ENCODE measurements at places on chromosomes 3 and 15. TPM values are rescaled to one million over a fixed set of nuclear protein-coding genes. Genes with fewer than 3 reads are reported as not detected.

ACY1 gene
- 7.7 TPM for total RNA-seq

TGM5 gene
- not detected for total RNA-seq

DNA sequence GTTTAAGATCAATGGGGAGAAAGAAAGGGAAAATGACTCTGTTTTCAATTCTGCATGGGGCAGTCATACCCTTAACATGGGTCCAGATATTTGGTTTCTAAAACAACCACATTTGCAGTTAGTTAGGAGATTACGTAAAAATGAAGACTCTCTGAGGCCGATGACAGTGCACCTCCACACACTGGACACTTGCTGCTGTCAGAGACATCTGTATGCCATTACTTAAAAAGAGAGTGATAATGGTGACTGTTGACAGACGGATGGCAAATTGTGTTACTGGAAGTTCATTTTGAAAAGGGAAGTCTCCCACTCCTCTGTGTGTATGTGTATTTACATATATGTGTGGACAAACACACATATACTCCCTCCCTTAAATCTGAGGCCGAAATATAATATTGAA is 304.5 kb upstream of the SEMA6D start:
- H3K4me3 ChIP-seq, result no peak overlapping the region
- no peak overlapping the region for H3K27ac ChIP-seq
- DNase-seq, result no peak
- no peaks in the 10 kb centered on the region for H3K27me3 ChIP-seq

DNA sequence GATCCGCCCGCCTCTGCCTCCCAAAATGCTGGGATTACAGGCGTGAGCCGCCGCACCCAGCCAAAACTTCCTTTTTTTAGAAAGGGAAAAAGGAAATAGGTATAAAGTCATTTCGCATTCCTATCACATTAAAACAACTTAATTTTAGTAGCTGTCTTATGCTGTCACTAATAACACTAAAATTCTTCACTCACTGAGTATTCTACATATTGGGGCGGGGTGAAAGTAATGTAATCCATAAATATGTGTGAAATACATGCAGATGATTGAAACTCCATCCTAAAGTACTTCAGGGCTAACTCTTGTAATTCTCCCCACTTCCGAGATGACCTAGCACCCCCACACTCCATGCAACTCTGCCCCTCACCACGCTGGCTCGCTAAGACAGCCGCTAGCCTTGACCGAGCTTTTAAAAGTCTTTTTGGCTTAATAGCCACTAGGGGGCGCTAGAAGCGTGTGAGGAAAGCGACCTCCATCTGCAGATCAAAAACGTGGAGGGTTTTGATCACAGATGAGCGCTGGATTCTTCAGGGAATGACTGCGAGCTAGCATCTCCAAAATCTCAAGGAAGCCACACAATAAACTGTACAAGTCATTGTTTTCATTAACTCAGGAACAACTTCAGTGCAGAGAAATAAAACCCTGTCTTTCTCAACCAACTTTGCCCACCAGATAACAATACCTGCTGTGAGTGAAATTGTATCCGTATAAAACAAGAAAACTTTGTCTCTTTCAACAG is 129.3 kb upstream of the IGF1R start:
- peak; percentile 40 for DNase-seq

- no peaks in the 10 kb centered on the region for H3K27me3 ChIP-seq
- no peaks in the 10 kb centered on the region for H3K36me3 ChIP-seq
- H3K27ac ChIP-seq, result peak overlapping the region; percentile 64
- no peak for DNase-seq
Measured at GRCh38 chr15:40764629-40765103, 798 bp downstream of the GCHFR start.

GRCh38 chr15:70504299-70504951 is 258.9 kb downstream of the UACA start:
- DNase-seq, result no peak
- H3K4me3 ChIP-seq, result no peak overlapping the region
- H3K27ac ChIP-seq, result no peak overlapping the region

- H3K36me3 ChIP-seq, result no peaks in the 10 kb centered on the region
- DNase-seq, result no peak
- H3K4me3 ChIP-seq, result no peak overlapping the region
- H3K27ac ChIP-seq, result no peak overlapping the region
- no peaks in the 10 kb centered on the region for H3K27me3 ChIP-seq
- no peaks in the 10 kb centered on the region for H3K4me1 ChIP-seq
Measured at GRCh38 chr3:117398141-117398899, 688.7 kb downstream of the TUSC7 start.

GRCh38 chr3:85270488-85270887 is 311.7 kb downstream of the CADM2 start:
- H3K27me3 ChIP-seq, result no peaks in the 10 kb centered on the region
- H3K27ac ChIP-seq, result no peak overlapping the region
- H3K4me3 ChIP-seq, result no peak overlapping the region
- no peak for DNase-seq
- no peaks in the 10 kb centered on the region for H3K4me1 ChIP-seq
- no peaks in the 10 kb centered on the region for H3K36me3 ChIP-seq

DNA sequence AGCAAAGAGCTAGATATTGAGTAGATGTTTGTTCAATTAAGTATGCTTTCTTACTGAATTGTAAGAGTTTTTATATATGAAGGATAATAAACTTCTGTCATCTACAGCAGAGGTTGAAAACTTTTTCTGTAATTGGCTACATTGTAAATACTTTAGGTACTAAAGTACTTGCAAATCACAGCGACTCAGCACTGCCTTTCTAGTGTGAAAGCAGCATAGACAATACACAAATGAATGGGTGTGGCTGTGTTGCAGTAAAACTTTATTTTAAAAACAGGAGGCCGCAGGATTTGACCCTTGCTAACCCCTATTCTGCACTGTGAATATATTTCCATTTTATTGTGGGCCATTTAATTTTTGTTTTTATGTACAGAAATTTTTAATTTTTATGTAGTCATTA is 104.3 kb upstream of the TMC3 start:
- no peak overlapping the region for H3K27ac ChIP-seq
- H3K36me3 ChIP-seq, result no peaks in the 10 kb centered on the region
- no peak for DNase-seq
- peaks cover 4% of the 10 kb centered on the region for H3K27me3 ChIP-seq
- H3K4me3 ChIP-seq, result no peak overlapping the region
